ENCODE measurements at places on chromosomes 4 and X.

DNA sequence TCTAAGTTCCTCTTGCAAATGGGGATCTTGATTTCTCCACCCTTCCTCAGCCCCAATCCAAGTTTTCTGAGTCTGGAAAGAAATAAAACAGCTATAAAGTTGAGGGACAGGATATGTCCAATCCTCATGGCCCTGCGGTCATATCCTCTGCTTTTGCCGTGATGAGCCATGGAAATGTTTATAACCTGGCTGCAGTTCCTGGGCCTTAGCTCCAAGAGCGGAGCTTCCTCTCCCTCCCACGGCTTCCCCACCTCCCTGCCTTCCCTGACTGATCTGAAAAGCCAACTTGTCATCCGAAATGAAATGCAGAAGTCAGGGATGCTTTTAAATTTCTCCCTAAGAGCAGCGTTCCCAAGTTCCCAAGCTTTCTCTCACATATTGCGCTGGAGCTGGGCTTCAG, 221.5 kb upstream of the SFRP2 start:
- DNase-seq, result no peak

- no peak for DNase-seq
These were observed 83.5 kb downstream of the CHRNA9 start for GRCh38 chr4:40418430-40419230.

DNA sequence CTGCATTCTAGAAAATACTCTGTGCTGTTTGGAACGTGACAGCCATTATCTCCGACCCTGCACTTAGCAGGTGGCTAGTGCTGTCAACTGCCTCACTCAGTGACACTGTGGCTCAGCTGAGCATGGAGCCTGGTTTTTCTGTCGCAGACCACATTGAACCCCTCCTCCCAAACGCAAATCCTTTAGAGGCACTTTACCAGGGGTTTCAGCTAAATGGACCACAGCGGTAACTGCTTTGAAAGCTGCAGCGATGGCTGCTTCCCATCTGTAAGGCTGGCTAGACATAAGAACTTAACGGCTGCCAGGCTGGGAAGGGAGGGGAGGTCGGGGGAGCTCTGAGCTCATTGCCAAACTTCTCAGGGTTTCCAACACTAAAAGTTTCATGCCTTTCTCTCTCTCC, 8.1 kb downstream of the SLC34A2 start:
- DNase-seq, result no peak

DNA sequence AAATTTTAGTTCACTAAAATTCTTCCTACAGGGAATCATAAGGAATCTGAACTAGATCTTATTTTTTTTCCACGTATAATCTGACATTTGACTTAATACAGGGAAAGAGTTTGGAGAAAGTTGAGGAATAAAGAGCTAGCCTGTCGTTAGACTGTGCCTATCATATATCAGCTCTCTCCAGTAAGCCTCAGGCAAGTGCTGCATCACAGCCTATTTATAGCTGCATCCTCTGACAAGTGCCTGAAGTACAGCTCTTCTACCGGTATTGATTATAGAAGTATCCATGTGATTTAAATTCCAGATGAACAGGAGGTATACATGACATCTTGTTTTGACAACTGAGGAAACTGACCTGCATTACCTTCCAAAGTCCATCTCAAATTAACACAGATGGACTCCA, 248.9 kb downstream of the TLL1 start:
- no peak for DNase-seq

DNA sequence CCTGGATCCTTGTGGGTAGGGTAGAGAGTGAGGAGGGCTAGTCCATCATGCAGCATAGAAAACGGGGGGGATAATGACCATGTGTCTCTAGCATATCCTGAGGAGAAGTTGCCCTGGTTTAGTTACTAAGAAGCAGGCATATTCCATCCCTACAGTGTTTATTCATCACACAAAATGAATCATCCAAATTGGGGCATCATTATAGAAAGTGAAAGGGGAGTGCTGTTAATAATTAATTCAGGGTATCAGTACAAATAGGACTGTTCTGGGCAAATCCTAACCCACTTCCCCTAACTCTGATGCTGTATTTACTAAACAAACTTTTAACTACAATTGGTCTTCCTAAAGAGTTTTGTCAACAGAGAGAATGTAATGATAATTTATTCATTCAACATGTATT, 281.1 kb upstream of the ARX start:
- no peak for DNase-seq

- DNase-seq, result no peak
These were observed 630.1 kb upstream of the EPHA5 start for GRCh38 chr4:66300336-66300934.

GRCh38 chr4:152719801-152720556, 40.2 kb upstream of the TMEM154 start:
- no peak for DNase-seq
